WTC11 (cell line): ENCODE measurements at places on chromosomes 6 and 20. TPM values are rescaled to one million over a fixed set of nuclear protein-coding genes. Genes with fewer than 3 reads are reported as not detected.

- DNase-seq = no peak
Observed at GRCh38 chr6:129657483-129657882, 52.5 kb downstream of the ARHGAP18 start.

- DNase-seq = no peak
Observed at GRCh38 chr20:62639765-62640164, 2.5 kb upstream of the SLCO4A1 start.

GRCh38 chr6:111254004-111254778, 166.9 kb downstream of the SLC16A10 start:
- DNase-seq = no peak

DNA sequence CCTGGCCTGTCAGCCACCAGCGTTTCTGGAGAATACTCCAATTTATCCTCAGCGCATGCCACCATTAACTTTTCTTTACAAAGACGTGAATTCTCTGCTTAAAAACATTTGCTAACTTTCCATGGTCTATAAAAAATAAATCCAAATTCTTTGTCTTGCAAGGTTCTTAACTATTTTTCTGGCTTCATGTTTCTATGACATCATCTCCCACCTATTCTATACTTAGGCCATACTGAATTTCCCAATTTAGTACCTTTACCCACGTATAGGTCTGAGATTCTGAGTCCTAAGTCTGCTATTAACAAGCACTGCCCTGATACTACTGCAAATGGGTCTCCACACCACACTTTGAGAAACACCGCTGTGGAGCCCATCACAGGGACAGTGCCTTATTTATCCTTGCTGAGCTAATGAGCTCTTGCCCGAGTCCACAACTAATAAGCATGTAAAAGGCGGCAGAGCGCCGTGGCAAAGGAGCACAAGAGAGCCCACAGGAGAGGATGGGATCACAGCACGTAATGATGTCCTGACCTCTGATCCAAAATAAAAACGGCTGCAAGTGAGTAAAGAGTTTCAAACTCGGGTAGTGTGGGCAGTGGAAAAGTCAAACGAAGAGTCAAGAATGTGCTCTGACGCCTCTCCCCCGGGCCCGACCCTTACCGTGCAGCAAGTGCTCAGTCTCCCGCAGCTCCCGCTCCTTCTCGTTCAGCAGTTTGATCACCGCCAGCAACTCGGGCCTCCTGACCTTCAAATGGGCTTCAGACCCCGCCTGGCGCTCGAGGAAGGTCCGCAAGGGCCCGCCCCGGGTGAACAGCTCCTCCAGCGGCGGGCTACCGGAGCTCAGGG, 519 bp downstream of the MTRF1L start:
- no peak for DNase-seq

GRCh38 chr6:99603421-99604165, 3.0 kb upstream of the PRDM13 start:
- peak; percentile 84 for DNase-seq

Gene PSORS1C2
- 0.55 to 0.85 TPM (median 0.78 TPM) in 3 replicates for total RNA-seq

GRCh38 chr6:141988954-141989705, 143.6 kb upstream of the GJE1 start:
- peak; percentile 45 for DNase-seq

GRCh38 chr6:11616200-11616611, 78.7 kb downstream of the TMEM170B start:
- no peak for DNase-seq

DNA sequence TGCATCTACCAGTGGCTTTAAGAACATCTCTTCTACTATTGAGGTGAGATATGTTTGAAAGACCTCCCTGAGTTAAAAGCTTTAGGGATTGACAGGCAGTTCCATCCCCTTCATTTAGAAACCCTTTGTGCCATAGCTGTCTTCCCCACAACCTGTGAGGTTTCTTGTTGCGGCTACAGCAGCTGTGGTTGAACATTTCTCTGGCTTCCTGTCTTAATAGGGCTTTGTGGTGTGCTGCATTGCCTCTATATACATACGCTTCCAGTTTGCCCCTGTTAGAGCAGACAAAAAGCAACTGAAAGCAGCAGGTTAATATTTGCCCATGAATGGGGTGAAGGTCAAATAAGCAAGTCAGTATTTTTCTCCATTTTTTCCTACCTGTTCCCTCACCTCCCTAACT, 210.2 kb downstream of the TMEM200A start:
- DNase-seq = no peak

Gene TCP11
- not detected in 3 replicates for total RNA-seq

DNA sequence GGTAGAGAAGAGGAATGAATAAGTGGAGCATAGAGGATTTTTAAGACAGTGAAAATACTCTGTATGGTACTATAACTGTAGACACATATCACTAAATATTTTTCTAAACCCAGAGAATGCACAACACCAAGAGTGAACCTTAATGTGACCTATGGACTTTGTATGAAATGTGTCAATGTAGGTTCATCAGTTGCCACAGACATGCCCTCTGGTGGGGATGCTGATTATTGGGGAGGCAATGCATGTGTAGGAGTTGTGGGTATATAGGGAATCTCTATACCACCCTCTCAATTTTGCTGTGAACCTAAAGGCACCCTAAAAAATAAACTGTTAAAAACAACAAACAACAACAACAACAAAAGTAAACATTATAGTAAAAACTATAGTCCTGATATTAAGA, 293.7 kb downstream of the RNF144B start:
- no peak for DNase-seq

GRCh38 chr20:53822534-53822933, 228.9 kb upstream of the ZNF217 start:
- DNase-seq = no peak

Gene LST1
- 0.34 to 0.66 TPM in 2 of 3 replicates, not detected in the other for total RNA-seq
